ENCODE measurements at places on chromosomes 7 and 10.

DNA sequence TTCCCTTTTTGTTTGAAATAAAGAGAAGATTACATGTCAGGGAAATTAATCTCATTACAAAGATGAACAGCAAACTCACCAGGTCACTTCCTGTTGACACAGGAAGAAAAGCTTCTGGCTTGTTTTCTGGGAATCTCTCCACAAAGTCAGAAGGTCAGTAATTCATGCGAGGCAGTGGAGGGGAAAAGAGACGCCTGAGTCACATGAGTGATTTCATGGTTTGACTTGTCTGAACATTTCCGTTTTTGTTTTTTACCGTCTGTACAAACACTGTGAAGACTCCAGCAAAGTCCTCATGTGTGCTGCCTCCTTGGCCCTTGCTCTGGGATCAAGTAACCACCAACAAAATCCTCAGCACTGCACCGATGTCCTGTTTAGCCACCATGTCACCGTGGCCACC is 2.5 kb upstream of the HABP2 start:
- no peak for DNase-seq

GRCh38 chr7:129452589-129453231 is 18.5 kb downstream of the STRIP2 start:
- DNase-seq: no peak

- no peak for DNase-seq
Observed at GRCh38 chr7:33591490-33591889, 313.8 kb upstream of the BMPER start.

DNA sequence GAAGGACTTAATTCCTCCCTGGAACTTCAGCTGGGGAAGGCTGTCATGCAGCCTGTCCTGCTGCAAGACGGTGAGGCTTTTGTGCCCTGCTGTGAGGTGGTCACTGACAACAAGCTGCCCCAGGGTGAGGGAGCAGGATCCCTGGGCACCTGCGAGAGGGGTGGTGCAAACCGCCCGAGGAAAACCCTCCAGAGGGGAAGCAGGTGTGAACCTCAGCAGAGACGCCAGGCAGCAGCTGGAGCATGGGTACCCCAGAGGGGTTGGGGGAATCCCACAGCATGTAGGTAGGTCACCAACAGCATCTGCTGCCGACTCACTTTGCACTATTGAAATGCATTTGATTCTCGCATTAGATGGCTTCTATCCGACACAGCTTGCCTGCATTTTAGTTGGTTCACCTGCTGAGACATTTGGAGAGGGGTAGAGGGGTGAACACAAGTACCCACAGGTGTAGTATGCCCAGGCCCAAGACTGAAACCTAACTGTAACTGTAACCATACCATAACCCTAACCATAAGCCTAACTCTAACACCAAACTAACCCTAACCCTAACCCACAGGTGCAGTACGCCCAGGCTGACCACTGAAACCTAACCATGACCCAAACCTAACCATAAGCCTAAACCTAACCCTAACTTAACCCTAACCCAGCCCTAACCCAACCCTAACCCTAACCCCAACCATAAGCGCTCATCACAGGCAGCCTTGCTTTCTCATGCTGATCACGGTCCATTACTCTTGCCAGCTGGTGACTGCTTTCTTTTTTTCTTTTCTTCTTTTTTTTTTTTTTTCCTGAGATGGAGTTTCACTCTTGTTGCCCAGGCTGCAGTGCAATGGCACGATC is 85.9 kb downstream of the ELFN1 start:
- DNase-seq: no peak

GRCh38 chr10:91541481-91541880 is 91.4 kb downstream of the PPP1R3C start:
- DNase-seq: no peak

GRCh38 chr7:117015258-117016184 is 62.2 kb downstream of the ST7 start:
- DNase-seq: no peak

DNA sequence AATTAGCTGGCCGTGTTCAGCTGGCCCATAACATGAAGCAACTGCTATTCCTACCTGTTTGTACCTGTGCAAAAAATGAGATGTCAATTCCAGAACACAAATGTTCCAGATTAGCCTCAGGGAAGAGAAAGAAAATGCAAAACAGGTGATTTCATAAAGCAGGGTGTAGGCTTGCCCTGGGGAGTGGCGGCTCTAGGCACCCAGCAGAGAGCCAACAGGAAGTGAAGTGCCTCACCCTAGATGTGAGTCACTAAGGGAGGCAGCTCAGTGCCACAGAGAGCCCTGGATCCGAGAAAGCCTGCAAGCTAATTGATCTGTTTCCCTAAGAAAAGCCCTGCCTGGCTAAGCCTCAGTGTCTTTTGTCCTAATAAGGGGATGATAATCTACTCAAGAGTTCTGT is 240.0 kb downstream of the ARHGAP21 start:
- no peak for DNase-seq

- no peak for DNase-seq
Observed at GRCh38 chr7:33395340-33395739, 266.0 kb downstream of the BBS9 start.

- DNase-seq: no peak
Observed at GRCh38 chr7:151459726-151460473, 20.0 kb upstream of the CRYGN start.

DNA sequence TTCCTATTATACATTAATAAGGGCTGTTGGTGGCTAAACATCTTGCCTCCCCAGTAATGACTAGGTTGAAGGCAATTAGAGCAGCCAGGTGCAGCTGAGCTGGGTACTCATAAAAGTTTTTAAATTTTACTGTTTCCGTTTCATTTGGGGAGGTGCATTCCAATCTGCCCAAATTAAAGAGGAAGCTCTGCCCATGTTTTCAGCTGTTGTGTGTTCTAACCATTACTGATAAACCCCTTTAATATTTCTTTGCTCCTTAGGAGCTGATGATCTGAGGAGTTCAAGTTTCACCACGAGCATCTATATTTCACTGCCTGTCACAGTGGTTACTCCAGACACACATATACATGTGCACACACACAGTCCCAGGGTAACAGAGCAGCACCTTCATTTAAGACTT is 94.4 kb downstream of the JAZF1 start:
- no peak for DNase-seq
